ENCODE measurements at places on chromosomes 3 and 15.

DNA sequence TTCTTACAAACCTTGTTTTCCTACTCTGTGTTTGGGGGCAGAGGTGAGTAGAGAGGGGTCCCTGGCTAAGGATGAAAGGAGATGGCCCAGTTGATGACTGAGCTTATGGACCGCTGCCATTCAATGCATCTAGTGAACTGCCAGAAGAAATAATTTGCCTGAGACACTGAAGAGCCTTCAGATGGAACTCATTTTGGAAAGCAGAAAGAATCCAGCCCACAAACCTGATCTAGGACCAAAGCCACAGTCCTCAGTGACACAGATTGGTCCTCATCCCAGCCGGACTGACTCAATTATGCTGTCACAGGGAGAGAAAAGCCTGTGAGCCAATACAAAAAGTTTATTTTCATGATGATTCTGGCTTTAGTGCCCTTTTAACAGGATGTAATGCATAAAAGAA, 82.7 kb downstream of the CD47 start:
- no peak for DNase-seq

DNA sequence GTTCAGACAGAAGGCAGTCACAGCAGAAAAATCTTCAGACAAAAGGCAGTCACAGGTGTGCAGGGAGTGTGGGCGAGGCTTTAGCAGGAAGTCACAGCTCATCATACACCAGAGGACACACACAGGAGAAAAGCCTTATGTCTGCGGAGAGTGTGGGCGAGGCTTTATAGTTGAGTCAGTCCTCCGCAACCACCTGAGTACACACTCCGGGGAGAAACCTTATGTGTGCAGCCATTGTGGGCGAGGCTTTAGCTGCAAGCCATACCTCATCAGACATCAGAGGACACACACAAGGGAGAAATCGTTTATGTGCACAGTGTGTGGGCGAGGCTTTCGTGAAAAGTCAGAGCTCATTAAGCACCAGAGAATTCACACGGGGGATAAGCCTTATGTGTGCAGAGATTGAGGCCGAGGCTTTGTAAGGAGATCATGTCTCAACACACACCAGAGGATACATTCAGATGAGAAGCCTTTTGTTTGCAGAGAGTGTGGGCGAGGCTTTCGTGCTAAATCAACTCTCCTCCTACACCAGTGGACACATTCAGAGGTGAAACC, 27.6 kb downstream of the ZNF589 start:
- no peak for DNase-seq

DNA sequence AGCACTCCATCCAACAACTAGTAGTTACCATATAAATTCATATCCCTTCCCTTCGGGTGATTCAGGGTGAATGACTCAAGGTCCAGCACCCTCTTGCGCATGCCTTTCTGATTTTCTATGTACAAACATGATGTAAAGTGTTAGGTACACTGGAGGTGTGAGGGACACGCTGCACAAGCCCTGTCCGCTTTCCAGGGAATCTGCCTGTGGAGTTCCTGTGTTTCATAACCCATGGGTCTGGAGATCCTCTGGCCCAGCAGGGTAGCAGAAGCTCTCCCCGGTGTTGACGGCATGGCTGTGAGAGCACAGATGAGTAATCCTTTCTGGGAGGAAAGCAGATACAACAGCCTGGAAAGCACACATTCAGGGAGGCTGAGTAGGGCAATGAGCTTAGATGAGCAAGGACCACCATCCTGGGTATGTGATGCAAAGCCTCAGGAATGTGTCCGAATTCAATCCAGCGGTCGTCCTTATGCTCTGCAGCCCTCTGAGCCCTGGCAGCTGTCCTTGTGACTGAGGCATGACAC, 142.9 kb upstream of the TP63 start:
- no peak for DNase-seq

GRCh38 chr15:84725001-84725491, 9.1 kb upstream of the SEC11A start:
- DNase-seq: no peak

- DNase-seq: no peak
Observed at GRCh38 chr3:46298871-46299607, 54.9 kb upstream of the CCR2 start.

- DNase-seq: no peak
Observed at GRCh38 chr3:45628746-45629145, 34.2 kb downstream of the LIMD1 start.

DNA sequence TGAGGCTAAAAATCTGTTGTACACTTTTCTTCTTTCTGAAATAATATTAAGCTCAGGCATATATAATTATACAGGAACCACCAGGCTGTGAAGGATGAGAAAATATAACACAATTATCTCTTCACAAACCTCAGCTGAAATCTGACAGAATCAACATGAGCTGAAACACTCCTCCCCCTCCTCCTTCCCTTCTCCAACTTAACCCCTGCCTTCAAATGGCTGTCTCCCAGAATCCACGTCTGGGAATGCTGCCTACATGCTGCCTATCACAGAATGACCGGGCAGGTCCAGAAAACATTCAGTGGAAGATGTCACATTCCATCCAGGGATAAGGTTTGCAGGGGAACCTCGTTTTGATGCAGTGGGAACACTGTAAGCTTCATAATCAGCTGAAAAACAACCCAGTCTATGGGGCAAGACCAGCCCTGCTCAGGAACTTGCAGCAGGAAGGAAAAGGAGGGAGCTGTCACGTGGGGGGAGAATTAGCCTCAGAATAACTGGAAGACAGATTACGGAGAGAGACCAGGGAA, 44.0 kb upstream of the SEMA6D start:
- DNase-seq: no peak

DNA sequence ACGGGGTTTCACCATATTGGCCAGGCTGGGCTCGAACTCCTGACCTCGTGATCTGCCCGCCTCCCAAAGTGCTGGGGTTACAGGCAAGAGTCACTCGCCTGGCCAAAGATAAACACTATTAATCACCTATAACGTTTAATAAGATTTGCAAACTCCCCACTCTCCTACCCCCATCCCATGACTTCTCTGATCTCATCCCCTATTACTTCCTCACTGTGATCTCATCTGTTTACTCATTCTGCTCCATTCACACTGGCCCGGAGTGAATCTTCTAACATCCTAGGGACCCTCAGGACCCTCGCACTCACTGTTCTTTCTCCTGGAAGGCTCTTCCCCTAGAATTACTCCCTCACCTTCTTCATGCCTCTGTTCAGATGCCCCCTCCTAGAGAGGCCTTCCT, 78.9 kb downstream of the DGKG start:
- no peak for DNase-seq

DNA sequence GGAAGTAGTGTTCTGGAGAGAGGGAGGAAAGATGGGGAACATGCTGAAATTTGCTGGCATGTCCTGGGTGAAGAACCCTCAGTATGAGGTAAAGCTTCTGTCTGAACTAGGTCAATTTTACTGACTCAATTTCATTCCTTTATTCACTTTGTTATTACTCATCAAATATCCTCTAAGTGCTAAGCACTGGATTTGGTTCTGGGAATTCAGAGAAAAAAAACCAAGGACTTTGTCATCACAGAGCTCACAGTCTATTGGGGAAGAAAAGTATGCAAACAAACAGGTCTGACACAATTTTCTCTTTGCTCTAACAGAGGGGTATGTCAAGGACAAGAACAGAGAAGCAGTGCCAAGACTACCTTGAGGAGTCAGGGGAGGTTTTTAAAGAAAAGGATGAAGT, 68.0 kb downstream of the TFG start:
- no peak for DNase-seq

GRCh38 chr3:179348325-179349013, 960 bp downstream of the MFN1 start:
- no peak for DNase-seq

DNA sequence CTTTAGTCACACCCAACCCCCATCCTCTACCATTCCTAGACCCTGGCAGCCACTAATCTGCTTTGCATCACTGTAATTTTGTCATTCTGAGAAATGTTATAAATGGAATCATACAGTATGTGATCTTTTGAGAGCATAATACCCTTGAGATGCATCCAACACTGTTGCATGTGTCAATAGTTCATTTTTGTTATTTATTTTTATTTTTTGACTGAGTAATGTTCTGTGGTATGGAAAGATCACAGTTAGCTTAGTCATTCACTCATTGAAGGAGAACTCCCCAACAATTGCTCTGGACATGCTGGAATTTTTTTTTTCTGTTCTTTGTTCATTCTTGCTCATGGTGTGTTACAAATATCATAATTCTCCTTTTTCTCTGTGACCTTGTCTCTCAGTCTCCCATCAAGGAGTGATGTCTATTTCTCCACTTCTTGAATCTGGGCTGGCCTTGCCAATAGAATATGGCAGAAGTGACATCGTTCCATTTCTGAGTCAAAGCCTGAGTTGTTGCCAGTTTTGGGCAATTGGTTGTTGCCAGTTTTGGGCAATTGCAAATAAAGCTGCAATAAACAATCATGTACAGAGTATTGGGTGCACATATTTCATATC, 6.8 kb upstream of the ADPGK start:
- no peak for DNase-seq

DNA sequence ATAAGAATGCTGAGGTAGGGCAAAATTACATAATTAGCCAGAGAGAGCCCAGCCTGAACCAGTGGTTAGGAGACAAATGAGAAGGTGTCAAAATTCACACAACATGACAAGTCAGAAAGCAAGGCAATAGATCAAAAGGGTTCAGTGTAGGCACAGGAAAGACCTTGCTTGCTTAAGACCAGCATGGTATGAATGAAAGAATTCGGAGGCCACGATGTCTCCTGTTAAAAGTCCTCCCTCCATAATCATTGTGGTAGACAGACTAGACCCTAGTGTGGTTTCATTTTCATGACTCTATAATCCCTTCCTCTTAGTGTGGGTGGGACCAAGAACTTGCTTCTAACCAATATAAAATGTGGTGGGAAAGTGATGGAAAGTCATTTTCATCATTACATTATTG, 98.7 kb upstream of the ANKRD28 start:
- DNase-seq: no peak

- DNase-seq: no peak
Observed at GRCh38 chr15:69666921-69667811, 214.5 kb downstream of the RPLP1 start.

- DNase-seq: no peak
Observed at GRCh38 chr3:9754678-9755077, 4.9 kb downstream of the OGG1 start.

DNA sequence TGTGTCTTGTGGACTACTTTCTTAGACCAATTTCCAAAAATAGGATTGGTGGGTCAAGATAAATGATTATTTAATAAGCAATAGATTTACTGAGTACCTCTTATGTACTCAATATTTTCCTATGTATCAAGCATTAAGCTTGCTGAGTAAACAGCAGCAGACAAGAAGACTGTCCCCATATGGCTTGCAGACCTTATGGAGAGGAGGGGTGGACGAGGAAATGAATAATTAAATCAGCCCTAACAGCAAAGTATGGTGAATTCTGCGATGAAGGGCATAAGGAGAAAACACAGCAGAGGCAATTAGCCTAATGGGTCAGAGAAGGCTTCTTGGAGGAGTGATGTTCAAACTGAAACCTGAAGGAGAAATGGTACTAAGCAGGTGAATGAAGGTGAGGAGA, 45.1 kb downstream of the ACP3 start:
- no peak for DNase-seq

DNA sequence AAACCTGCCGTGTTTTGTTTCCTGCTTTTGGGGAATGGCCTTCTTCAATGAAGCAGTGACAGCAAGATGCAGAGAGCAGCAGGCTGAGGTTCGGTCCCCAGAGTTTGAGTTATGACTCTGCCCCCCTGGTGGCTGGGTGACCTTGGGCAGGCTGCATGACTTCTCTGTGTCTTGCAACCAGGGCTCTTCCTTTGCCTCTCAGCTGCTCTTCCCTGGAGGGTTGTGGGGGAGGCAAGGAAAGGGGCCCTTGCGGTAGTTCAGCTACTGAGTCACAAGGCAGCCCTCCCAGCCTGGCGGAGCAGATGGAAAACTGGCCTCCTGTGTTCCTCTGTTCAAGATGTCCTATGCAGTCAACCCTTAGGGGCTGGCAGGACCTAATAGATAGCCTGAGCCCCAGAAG, 17.1 kb downstream of the CTXND1 start:
- DNase-seq: no peak

DNA sequence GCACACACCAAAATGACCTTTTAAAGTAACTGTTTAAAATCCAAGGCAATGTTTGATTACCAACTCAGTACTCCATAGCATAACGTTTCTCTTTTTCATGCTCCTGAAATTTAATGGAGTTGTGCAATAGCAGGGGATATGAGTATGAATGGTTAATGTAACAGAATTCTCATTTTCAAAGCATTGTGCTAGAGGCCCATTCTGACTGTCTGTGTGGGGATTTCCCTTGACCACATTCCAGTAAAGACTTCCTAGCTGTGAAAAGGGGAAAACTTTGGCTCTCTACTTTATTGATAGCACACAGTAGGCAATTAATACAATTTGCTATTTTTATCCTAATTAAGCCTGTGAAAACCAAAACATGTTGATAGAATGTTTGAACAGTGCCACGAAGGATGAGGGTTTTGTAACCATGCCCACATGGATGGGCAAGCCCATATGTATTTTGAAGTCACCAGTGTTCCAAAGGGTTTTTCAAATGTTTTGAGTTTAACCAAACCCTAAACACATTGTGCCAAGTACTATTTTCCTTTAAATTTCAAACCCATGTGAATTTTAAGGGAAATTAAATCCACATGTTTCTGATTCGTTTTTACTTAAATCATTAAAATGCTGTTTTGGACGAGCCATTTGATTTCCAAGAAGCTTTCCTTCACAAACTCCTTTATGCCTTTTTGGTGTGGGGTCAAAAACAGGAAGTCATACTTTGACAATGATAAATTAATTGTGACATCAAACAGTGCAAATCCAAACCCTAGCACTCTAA, 261.2 kb downstream of the SHOX2 start:
- DNase-seq: no peak

- DNase-seq: no peak
Observed at GRCh38 chr15:57323299-57323805, 53.0 kb upstream of the CGNL1 start.

- no peak for DNase-seq
Observed at GRCh38 chr15:90184119-90184785, 16.9 kb upstream of the SEMA4B start.

GRCh38 chr3:113676261-113676660, 20.2 kb downstream of the USF3 start:
- DNase-seq: no peak

DNA sequence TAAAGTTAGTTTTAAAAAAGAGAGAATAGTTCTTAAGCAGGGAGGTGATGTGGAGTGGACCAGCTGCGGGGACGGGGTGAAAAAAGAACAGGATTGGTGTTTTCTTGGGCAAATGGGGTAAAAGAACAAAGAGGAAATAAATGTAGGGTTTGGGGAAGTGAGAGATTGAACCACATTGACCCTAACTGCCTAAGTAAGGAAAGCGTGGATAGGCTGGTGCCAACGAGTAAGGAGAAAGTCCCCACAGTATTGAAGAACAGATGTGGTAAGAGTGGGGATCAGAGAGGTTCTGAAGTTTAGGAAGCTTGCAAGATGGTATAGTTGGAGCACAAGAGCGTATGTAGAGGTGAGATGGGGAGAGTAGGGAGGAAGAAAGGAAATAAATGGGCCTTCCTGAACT, 17.0 kb downstream of the IREB2 start:
- no peak for DNase-seq

GRCh38 chr3:31785734-31786133, 195.3 kb downstream of the OSBPL10 start:
- no peak for DNase-seq
